Hepatocyte (in vitro differentiated cells): ENCODE measurements at places on chromosomes 3 and 15. TPM values are rescaled to one million over a fixed set of nuclear protein-coding genes. Genes with fewer than 3 reads are reported as not detected.
A peak's percentile ranks its signal among the peaks of the same experiment; 100 is the strongest.

- H3K4me1 ChIP-seq: no peaks in the 10 kb centered on the region
- no peaks in the 10 kb centered on the region for H3K36me3 ChIP-seq
- H3K4me3 ChIP-seq: no peak overlapping the region
- no peaks in the 10 kb centered on the region for H3K27me3 ChIP-seq
- no peak overlapping the region for H3K27ac ChIP-seq
Observed at GRCh38 chr15:51533672-51534398, 88.7 kb downstream of the DMXL2 start.

- H3K27me3 ChIP-seq: peaks cover 57% of the 10 kb centered on the region
- peak overlapping the region; percentile 36 for H3K4me3 ChIP-seq
- H3K4me1 ChIP-seq: peaks cover 11% of the 10 kb centered on the region
Observed at GRCh38 chr15:29570948-29571791, 251.1 kb downstream of the TJP1 start.

DNA sequence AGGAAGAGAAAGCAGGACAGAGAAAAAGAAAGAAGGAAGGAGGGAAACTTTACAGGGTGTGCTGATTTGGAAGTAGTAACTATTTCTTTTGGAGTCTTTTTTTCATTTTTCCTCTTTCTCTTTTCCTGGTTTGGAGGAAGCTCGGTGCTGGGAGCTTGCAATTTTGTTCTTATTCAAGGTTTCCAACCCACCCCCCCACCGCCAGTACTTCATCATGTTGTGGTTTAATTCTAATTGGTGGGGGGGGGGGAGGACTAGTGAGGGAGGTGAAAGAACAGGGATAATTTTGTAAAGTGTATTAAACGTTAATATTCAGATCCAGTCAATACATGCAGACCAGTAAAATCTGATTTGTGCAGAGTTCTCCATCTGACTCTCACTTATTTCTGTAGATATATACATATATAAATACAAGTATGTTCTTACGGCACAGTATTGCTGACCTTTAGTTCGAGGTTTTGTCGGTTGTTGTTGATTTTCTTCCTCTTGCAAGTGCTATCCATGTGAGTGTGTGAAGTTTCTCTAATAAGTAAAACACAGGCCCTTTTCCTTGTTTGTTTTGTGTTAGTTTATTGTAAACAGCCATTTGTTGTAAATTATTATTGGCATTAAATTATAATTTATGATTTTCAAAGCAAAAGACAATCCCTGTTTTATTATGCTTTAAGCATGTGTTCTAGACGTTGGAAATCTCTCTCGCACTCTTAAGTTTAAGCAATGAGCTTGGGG lies 9.3 kb downstream of the NR2F2 start:
- peak overlapping the region; percentile 43 for H3K4me3 ChIP-seq
- no peaks in the 10 kb centered on the region for H3K27me3 ChIP-seq
- H3K4me1 ChIP-seq: peaks cover 58% of the 10 kb centered on the region
- H3K36me3 ChIP-seq: no peaks in the 10 kb centered on the region

DNA sequence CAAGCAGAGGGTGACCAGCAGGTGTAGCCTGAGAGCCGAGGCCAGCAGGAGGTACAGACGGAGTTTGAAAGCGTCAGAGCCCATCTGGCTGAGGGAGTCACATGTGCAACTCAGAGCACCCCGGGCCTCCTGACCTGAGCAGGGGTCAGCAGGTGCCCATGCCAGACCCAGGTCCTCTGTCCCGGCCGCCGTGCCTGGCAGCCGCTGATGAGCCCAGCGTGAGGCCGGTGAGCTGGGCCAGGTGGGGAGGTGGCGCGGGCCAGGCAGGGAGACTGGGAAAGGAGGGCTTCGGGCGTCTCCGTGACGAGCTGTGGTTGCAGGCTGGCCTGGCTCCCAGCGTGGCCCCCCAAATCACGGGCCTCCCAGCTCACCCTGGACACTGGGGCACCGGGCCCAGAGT lies 130.9 kb downstream of the CHSY1 start:
- H3K27me3 ChIP-seq: no peaks in the 10 kb centered on the region
- DNase-seq: no peak
- no peak overlapping the region for H3K4me3 ChIP-seq
- H3K4me1 ChIP-seq: peaks cover 17% of the 10 kb centered on the region

The ADPGK gene
- 67.3 and 71.1 TPM in 2 replicates for total RNA-seq

DNA sequence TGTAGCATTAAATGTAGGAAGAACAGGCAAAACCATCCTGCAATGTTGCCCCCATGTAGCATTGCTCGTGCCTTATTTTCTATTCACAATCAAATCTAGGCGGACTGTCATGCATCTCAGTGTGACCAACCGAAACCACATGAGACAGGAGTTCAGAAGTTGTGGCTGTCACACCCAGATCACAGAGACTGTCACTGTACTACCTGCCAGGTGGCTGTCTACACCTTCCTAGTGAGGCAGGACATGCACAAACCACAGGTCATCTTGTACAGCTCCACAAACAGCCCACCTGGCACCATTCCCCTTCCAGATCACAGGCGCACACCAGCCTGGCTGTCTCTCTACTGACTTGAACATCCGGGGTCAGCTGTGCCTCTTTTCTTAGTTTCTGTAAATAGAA lies 392.8 kb downstream of the OCA2 start:
- H3K36me3 ChIP-seq: no peaks in the 10 kb centered on the region
- H3K4me3 ChIP-seq: no peak overlapping the region
- H3K27ac ChIP-seq: no peak overlapping the region
- no peaks in the 10 kb centered on the region for H3K27me3 ChIP-seq
- DNase-seq: no peak

The RHOV gene
- total RNA-seq: 1.2 and 1.7 TPM in 2 replicates

DNA sequence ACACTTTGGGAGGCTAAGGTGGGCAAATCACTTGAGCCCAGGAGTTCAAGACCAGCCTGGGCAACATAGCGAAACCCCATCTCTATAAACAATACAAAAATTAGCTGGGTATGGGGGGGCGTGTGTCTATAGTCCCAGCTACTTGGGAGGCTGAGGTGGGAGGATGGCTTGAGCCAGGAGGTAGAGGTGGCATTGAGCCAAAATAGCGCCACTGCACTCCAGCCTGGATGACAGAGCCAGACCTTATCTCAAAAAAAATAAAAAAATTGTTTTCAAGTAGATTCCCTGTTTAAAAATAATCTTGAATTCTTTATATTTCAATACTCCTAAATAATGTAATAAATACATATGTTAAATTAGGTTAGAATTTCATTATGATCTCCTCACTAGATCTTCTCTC lies 9.8 kb downstream of the HMCES start:
- H3K27ac ChIP-seq: no peak overlapping the region
- no peak overlapping the region for H3K4me3 ChIP-seq
- H3K4me1 ChIP-seq: no peaks in the 10 kb centered on the region
- no peaks in the 10 kb centered on the region for H3K36me3 ChIP-seq

- H3K36me3 ChIP-seq: no peaks in the 10 kb centered on the region
- H3K4me3 ChIP-seq: no peak overlapping the region
- DNase-seq: no peak
- no peaks in the 10 kb centered on the region for H3K27me3 ChIP-seq
Observed at GRCh38 chr3:190492966-190493365, 20.9 kb upstream of the IL1RAP start.

GRCh38 chr15:84387086-84387485 lies 151.5 kb downstream of the GOLGA6L4 start:
- DNase-seq: no peak
- no peak overlapping the region for H3K4me3 ChIP-seq
- no peaks in the 10 kb centered on the region for H3K4me1 ChIP-seq
- H3K27me3 ChIP-seq: peaks cover 6% of the 10 kb centered on the region
- no peaks in the 10 kb centered on the region for H3K36me3 ChIP-seq

DNA sequence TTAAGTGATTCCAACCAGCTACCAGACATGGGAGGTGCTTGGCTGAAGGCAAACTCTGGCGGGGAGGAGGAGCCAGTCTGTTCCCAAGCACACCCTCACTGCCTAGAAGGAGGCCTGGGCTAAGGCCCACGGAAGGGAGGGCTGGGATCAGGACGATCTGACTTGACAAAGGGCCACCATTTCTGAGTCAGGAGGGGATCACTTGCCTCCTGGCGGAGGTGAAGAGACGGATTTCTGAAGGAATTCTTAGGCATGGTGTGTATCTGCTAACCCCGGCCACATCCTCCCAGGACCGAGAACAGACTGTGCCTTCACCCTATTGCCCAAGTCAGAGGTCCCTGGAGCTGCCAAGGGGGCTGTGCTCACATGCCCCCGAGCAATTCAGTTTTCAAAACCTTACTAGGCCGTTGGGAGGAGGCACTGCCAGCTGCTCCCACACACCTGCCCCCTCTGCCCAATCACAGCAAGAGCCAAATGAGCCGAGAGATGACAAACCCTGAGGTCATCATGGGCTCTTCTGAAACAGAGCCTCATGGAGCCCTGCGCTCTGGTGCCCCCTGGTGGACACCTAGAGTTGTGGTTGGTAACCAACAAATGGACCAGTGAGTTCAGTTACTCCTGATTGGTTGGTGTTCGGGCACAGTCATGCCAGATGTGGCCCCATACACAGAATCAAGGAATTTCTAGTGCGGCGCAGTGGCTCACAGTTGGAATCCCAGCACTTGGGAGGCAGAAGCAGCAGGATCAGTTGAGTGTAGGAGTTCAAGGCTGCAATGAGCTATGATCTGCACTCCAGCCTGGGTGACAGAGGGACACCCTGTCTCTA lies 6.5 kb upstream of the TNK2 start:
- DNase-seq: peak; percentile 96
- H3K27ac ChIP-seq: peak overlapping the region; percentile 46
- no peaks in the 10 kb centered on the region for H3K27me3 ChIP-seq
- H3K36me3 ChIP-seq: no peaks in the 10 kb centered on the region
- peaks cover 7% of the 10 kb centered on the region for H3K4me1 ChIP-seq

The AADAC gene
- 88.5 and 94.0 TPM in 2 replicates for total RNA-seq

- peaks cover 12% of the 10 kb centered on the region for H3K4me1 ChIP-seq
- H3K27ac ChIP-seq: no peak overlapping the region
- peaks cover 10% of the 10 kb centered on the region for H3K27me3 ChIP-seq
- H3K36me3 ChIP-seq: no peaks in the 10 kb centered on the region
Observed at GRCh38 chr3:23741036-23741706, 64.6 kb upstream of the UBE2E1 start.

DNA sequence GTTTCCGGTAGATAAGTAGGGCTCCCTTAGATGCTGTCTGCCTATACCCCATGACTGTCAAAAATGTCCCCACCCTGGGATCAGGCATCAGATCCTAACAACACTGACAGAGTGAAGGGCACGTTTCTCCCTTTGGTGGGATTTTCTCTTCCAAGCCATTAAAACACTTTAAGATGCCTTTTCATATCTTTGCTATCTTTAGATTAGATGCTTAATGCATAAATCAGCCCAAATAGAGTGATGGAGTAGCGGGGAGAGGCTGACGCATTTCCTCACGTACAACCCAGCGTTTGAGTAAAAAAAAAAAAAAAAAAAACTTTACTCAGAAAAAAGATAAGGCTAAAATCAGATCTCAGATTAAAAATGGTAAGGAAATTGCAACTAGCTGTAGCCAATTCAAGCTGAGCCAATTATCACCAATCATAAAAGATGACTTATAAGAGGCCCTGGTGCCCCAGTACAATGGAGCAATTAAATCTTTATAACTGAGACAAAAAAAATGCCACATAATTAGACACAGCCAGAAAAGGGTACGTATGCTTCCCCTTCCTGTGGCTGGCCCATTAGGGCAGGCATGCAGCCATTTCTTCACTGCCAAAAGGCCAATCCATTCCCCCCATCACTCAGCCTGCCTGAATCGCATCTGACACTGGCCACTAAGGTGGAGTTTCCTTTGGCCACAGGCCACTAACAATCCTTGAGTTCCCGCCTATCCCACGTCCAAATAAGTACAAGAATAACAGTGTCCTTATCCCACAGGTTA lies 45.0 kb downstream of the RFTN1 start:
- no peaks in the 10 kb centered on the region for H3K27me3 ChIP-seq
- H3K4me1 ChIP-seq: no peaks in the 10 kb centered on the region
- no peak overlapping the region for H3K27ac ChIP-seq
- H3K4me3 ChIP-seq: no peak overlapping the region
- H3K36me3 ChIP-seq: no peaks in the 10 kb centered on the region
- DNase-seq: no peak

DNA sequence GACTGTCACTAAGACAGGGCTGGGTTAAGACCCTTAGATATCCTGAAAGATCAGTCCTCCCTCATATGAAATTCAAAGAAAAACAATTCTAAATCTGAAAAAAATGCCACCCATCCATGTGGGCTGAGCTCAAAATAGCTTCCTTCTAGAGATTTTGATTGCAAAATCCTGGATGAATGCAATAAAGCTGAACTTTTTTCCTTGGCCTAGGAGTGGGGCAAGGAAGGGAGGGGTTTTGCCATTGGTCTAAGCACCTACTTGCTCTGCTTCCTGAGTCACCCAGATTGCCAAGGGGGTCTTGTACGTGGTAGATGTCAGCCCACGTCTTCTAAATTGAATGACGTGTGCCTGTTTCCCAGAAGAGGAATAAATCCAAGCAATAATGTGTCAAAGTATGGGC lies 15.3 kb upstream of the SMAD3 start:
- H3K4me1 ChIP-seq: peaks cover 37% of the 10 kb centered on the region
- DNase-seq: no peak
- no peaks in the 10 kb centered on the region for H3K36me3 ChIP-seq

DNA sequence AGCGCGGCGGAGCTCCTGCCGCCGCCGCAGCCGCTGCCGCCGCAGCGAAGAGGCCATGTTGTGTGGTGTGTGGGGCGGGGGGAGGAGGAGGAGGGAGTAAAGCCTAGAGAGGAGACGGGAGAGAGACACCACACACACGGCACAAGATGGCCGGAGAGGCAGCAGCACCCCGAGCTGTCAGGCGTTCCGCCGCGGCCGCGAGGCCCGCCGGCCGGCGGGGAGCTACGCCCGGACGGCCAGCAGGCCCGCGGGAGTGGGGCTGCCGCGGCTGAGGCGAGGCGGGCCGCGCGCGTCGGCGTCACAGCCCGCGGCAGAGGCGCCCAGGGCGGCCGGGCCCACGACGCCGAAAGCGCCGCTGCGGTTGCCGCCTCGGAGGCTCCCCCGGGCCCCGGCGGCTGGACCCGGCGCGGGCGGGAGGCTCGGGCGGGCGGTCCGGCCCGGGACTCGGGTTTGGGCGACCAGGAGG lies 17.4 kb upstream of the CHD2 start:
- DNase-seq: no peak
- H3K4me1 ChIP-seq: peaks cover 36% of the 10 kb centered on the region
- peak overlapping the region; percentile 99 for H3K27ac ChIP-seq
- H3K4me3 ChIP-seq: peak overlapping the region; percentile 57
- no peaks in the 10 kb centered on the region for H3K36me3 ChIP-seq
- H3K27me3 ChIP-seq: no peaks in the 10 kb centered on the region

The CSTA gene
- total RNA-seq: not detected in 2 replicates

The LPCAT4 gene
- 9.1 and 13.5 TPM in 2 replicates for total RNA-seq

GRCh38 chr3:180433152-180433551 lies 168.8 kb upstream of the TTC14 start:
- H3K4me1 ChIP-seq: no peaks in the 10 kb centered on the region
- DNase-seq: no peak
- H3K36me3 ChIP-seq: no peaks in the 10 kb centered on the region
- H3K4me3 ChIP-seq: no peak overlapping the region

GRCh38 chr3:117887901-117888300 lies 1146.7 kb downstream of the IGSF11 start:
- H3K36me3 ChIP-seq: no peaks in the 10 kb centered on the region
- no peak overlapping the region for H3K27ac ChIP-seq
- no peak for DNase-seq
- H3K27me3 ChIP-seq: no peaks in the 10 kb centered on the region
- H3K4me3 ChIP-seq: no peak overlapping the region
- peaks cover 5% of the 10 kb centered on the region for H3K4me1 ChIP-seq
